ENCODE measurements at places on chromosomes 16 and 17.

- no peak for DNase-seq
Measured at GRCh38 chr17:17922070-17922614, 50.1 kb downstream of the TOM1L2 start.

DNA sequence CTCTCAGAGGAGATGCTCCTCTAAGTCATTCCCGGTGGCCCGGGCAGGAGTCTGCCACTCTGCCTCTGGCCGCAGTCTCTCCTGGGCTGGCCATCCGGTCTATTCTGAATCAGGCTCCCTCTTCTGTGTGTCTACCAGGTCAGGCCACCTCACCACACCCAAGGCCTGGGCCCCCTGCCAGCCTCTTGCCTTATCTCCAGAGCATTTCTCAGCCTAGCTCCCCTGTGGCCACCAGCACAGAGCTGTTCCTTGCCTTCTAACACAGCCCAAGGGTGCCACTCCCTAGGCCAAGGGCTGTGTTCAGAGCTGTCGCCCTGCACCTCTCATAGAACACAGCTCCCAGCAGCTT is 55.3 kb downstream of the MYO18A start:
- peak; percentile 95 for DNase-seq

GRCh38 chr17:56441308-56441707 is 152.2 kb upstream of the NOG start:
- DNase-seq, result no peak

GRCh38 chr17:47720754-47721533 is 12.1 kb upstream of the TBX21 start:
- peak; percentile 45 for DNase-seq

DNA sequence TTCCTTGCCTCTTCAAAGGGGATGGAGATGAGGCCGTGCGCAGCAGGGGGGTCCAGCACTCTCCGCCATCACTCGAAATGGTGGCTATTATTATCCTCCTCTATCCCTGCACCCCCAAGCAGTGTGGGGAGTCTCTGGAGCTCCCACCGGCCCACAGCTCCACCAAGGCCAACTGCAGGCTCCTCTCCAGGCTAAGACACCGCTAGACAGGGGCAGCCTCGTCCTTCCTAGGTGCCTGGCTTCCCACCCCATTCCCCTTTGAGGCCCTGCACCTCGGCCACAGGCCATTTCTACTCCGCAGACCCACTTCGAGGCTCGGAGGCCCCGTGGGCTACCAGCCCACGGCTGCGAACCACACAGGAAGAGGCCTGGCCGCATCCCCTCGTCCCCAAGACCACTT is 39.6 kb upstream of the PABPN1L start:
- no peak for DNase-seq

DNA sequence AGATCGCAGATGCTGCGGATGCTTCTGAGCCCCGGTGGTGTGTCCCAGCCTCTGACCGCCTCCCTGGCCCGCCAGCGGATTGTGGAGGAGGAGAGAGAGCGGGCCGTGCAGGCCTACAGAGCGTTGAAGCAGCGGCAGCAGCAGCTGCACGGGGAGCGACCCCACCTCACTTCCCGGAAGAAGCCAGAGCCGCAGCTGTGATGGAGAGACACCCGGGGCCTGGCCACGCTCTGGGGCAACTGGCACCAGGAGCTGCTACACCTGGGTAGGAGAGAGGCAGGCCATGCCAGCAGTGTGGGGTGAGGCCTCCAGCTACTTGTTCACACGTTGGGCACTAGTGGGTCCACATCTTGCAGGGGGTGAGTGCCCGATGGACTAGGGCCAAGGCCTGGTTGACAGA is 6.0 kb downstream of the CCDC137 start:
- DNase-seq, result no peak

GRCh38 chr16:85522842-85523601 is 90.1 kb upstream of the GSE1 start:
- DNase-seq, result no peak

GRCh38 chr17:77148940-77149510 is 8.3 kb downstream of the SEC14L1 start:
- no peak for DNase-seq

DNA sequence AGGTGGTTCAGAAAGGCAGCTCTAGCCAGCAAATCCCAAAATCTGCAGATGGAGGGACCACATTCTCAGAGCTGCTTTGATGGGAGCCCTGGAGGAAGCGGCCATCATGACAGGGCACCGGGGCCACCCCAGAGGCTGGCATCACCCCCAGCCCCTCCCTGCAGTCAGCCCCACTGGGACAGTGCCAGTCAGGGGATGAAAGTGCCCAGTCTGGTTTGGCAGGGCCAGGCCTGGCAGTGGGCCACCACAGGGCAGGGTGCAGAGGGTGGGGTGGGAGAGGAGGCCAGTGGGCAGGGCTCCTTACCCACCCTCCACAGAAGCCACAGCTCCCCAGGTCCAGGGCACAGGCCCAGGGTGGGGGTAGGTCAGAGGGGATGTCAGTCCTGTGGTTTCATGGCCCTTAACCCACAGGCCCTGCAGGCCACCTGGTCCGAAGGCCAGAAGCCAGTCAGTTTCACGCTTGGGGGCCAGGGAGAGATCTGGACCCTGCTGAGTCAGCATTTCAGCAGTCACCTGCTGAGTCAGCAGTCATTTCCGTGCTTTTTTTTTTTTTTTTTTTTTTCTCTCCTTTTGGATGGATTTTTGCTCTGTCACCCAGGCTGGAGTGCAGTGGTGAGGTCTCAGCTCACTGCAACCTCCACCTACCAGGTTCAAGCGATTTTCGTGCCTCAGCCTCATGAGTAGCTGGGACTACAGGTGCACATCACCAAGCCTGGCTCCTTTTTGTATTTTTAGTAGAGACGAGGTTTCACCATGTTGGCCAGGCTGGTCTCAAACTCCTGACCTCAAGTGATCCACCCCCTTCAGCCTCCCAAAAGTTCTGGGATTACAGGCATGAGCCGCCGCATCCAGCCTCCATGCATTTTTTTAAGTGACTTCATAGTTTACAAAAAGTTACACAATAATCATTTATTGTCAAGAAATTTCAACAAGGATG is 10.4 kb downstream of the SLC25A10 start:
- peak; percentile 69 for DNase-seq

GRCh38 chr17:68385490-68386215 is 71.6 kb downstream of the WIPI1 start:
- no peak for DNase-seq

- DNase-seq, result no peak
Measured at GRCh38 chr17:14690704-14691103, 389.8 kb downstream of the HS3ST3B1 start.

GRCh38 chr17:47687328-47687690 is 6.7 kb upstream of the TBKBP1 start:
- no peak for DNase-seq

- DNase-seq, result no peak
Measured at GRCh38 chr17:75558666-75559530, 28.7 kb upstream of the MYO15B start.

All from hematopoietic multipotent progenitor cell treated with erythropoietin and hydrocortisone succinate and interleukin-3 and kit ligand, for 6 days (in vitro differentiated cells).